ENCODE measurements at places on chromosomes 11 and 22. TPM values are rescaled to one million over a fixed set of nuclear protein-coding genes. Genes with fewer than 3 reads are reported as not detected.

Gene OR52I2
- total RNA-seq: not detected

GRCh38 chr11:74863410-74863809, 85.5 kb downstream of the XRRA1 start:
- DNase-seq: no peak

DNA sequence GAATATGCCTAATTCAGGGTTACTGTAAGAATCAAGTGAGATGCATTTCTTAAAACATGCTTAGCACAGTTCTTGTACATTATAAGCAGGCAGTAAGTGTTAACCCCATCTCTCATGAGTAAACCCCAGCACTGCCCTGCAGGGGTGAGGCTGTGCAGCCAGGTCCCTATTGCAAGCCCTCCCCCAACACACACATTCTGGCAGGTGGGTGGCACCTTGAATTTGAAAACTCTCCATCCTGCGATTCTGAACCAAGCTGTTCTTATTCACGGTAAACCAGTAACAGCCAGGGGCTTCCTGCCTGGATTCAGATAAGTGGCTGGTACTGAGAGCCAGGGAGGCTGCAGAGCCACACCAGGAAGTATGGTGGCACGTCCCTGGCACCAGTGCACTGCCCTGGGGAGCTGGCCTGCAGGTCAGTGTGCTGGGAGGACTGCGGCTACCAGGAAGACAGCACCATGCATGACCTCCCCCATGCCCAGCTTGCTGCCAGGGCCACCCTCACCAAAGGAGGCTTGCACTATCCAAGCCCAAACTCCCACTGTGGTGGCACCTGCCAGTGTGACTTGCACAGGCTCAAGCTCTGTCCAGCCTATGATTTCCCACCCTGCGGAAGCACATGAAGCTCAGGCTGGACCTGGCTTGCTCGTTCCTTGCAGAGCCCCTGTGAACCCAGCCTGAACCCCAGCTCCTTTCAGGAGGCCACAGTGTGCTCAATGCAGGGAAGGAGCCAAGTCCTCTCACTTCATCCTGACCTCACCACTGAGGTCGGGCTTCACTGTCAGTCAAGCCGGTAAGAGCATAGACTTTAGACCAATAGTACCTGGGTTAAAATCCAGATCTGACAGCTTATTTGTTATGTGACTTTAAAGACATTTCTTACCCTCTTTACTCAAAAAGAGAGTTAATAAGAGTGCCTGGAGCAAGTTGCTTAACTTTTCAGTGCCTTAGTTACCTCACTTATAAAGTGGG, 88.1 kb downstream of the MICAL2 start:
- DNase-seq: no peak

DNA sequence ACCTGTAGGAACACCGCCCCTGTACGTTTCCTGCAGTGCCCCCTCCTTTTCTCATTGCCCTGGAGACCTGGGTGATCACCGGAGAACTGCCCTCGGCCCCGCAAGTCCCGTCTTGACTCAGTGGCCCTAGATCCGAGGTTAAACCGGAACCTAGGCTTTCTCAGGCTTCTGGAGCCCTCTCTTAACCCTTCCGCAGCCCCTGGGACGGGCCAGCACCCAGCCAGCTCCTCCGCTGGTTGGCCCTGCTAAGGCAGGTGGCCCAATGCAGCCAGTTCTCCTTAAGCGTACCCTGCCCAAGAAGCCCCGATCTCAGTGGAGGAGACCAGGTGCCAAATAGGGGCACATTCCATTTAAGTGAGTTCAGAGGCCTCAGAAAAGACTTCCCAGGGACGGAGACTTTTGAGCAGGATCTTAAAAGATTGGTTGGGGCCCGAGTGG, 776 bp downstream of the NLRX1 start:
- DNase-seq: peak; percentile 68

Gene C11orf16
- not detected for total RNA-seq

GRCh38 chr11:70434813-70435278, 36.5 kb downstream of the CTTN start:
- no peak for DNase-seq

Gene DMC1
- 1.6 TPM for total RNA-seq

DNA sequence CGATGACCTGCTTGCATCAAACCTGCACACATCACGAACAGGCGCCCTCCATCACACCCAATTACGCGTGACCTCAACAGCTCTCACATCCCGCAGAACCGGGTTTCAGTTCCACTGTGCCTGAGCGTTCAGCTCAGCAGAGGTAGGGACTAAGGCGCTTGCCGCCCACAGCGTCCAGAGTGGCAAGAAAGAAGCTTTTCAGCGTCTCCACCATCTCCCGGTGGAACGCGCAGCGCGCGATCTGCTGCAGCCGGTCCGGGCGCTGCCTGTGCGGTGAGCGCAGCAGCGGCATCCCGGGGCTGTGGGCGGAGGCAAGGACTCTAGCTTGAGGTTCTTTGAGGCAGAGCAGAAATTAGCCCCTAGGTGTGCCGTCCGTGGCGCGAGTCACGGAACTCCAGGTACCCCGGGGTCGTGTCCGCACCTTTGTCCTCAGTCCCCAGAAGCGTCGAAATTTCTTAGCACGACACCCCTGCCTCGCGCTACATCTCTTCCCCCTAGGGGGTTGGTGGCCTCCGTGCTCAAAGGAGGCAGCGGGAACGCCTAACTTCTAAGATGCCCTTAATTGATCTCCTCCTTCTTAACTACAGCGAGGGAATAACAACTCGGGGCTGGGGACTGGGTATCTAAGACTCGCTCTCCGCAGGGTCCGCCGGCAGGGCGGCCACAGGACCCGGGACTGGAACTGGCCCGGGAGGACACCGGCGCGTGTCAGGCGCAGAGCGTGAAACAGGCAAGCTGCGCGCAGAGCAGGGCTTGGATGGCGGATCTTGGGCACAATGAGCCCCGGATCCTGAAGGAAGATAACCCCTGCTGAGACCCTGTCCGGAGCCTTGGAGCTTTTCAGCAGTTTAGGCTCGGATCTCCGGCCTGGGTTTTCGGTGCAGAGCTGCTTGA, 1.7 kb upstream of the CALCA start:
- peak; percentile 48 for DNase-seq

Gene EFCAB6
- 3.0 TPM for total RNA-seq

Gene ACR
- total RNA-seq: 0.38 TPM

- DNase-seq: no peak
Measured at GRCh38 chr22:50016308-50016987, 3.9 kb upstream of the IL17REL start.

Gene MYRF
- 1.3 TPM for total RNA-seq

GRCh38 chr22:37145180-37146050, 4.3 kb downstream of the IL2RB start:
- no peak for DNase-seq

Gene ANO1
- 18.2 TPM for total RNA-seq

GRCh38 chr11:13222285-13222684, 55.3 kb upstream of the BMAL1 start:
- no peak for DNase-seq

GRCh38 chr22:22857607-22858558, 29.7 kb upstream of the IGLL5 start:
- no peak for DNase-seq

DNA sequence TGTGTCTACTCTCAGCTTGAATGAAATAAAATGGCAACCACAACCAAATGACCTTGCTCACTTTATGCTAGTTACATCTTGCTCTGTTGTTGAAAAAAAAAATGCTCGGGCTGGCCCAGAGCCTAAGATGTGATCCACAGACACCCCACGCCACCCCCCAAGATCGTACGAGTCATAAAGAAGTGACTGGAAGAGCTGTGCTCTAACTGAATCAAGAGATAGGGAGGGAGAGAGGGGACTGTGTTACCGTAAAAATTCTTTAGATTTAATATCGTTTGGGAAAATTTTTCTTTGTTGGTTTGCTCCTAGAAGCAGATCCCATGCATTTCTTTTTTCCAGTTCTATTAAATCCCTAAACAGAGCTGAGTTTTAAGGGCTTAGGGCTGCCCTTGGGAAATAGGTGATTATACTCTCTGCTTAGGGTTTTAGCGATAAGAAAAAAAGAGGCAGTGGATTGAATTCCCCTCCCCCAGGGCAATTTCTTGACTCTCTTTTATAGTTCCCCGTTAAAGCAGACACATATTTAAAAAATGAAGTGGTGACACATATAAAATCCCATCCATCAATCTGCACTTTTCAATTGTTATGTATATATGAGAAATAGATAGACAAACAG, 14.5 kb downstream of the MAML2 start:
- DNase-seq: no peak

GRCh38 chr11:119107538-119108145, 498 bp downstream of the C2CD2L start:
- DNase-seq: peak; percentile 63

Gene CRYBA4
- total RNA-seq: not detected

- DNase-seq: no peak
Measured at GRCh38 chr11:93822359-93822758, 28.1 kb downstream of the VSTM5 start.

DNA sequence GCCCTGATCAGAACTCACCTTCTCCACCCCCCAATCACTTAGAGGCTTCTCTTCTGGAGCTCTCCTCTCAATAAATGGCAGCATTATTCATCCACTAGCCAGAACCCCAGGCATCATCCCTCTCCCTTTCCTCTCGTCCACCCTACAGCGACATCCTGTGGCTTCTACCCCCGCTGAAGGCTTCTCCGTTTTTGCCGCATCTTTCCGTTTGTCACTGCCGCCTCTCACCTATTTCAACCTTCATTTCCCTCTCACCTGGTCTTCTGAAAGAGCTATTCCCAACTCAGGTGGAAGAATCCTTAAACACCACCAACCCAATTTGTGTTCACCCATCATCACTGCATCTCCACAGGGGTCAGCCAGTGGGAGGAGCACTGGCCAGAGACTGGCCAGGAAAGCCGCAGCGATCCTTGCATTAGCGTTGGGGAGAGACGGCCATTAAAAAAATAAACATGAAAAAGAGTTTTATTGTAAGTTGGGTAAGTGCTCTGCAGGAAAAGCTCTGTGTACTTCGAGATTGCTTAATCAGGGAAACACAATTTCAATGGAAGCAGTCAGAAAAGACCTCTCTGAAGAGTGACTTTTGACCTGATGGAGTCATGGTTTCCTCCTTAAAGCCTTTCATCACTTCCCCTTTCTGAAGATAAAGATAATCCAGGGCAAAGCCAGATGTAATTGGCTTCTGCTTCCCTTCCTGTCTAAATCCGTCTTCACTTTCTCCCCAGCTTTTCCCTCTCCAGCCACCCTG, 36.7 kb downstream of the SPATA19 start:
- DNase-seq: no peak

- DNase-seq: no peak
Measured at GRCh38 chr11:100706179-100706578, 19.1 kb downstream of the ARHGAP42 start.

DNA sequence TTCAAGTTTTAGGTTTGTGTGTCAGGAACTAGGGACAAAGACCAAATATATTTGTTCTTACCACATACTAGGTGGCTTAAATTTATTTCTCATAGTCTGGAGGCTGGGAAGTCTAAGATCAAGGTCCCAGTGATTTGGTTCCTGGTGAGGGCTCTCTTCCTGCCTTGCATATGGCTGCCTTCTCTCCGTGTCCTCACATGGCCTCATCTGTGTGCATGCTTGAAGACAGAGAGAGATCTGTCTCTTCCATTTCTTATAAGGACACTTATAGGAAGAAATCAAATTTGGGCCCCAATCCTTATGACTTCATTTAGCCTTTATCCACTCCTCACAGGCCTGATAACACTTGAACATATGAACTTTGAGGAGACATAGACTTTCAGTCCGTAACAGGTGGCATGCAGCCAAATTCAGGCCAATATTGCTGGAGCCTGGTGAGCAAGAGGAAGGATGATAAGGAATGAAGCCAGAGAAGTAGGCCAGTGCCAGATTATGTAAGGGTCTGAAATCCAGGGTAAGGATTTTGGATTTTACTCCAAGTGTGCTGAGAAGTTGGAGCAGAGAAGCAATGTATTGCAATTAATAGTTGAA, 35.1 kb downstream of the TTC17 start:
- peak; percentile 87 for DNase-seq

DNA sequence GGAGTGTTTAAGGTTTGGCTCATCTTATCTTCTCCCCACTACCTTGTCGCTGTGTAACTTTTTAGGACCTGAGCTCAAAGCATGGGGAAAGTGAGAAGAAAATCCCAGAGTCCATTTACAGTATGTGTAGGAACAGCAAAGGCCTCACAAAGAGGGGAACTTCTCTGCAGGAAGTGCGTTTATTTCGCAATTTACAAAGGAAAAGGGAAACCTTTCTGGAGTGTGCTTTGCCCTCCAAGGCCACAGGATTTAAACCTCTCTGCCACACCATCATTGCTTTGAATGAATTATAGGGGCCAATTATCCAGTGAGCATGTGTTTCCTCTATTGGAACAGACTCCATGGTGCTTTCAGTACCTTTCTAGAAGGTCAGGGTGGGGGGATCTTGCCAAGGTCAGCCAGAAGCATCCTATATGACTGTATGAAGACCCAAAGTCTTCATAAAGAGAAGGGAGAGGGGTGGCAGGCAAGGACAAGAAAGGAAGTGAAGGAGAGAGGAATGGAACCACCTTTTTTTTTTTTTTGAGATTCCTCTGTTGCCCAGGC, 68.1 kb upstream of the LMO2 start:
- no peak for DNase-seq

- no peak for DNase-seq
Measured at GRCh38 chr11:44446996-44447771, 118.3 kb upstream of the CD82 start.

Gene CTTN
- total RNA-seq: 117 TPM

DNA sequence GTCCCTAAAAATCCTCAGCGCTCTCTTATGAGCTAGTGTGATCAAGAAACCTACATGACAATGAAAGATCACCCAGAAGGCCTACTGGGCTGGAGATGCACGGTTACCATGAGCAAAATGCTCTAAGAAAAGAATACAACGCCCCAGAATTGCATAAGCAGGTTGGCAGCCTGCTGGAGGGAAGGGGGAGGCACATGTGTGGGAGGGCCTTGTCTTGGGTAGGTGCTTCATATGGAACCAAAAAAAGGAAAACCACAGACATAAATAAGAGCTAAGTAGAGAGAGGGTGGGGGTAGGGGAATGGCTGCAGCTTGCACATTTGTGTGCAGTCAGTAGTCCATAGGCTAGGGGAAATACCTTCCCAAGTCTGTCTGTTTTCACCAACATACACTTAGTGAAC, 2.8 kb downstream of the SIAE start:
- no peak for DNase-seq

Gene OR4D11
- not detected for total RNA-seq

Gene TRIM49
- not detected for total RNA-seq

GRCh38 chr11:93512073-93512475, 31.1 kb downstream of the SMCO4 start:
- no peak for DNase-seq

Measured in right cardiac atrium (tissue), 5 donors.